ENCODE measurements at places on chromosomes 7 and 10.

GRCh38 chr7:74193054-74193453 is 16.8 kb upstream of the LAT2 start:
- no peak for DNase-seq

DNA sequence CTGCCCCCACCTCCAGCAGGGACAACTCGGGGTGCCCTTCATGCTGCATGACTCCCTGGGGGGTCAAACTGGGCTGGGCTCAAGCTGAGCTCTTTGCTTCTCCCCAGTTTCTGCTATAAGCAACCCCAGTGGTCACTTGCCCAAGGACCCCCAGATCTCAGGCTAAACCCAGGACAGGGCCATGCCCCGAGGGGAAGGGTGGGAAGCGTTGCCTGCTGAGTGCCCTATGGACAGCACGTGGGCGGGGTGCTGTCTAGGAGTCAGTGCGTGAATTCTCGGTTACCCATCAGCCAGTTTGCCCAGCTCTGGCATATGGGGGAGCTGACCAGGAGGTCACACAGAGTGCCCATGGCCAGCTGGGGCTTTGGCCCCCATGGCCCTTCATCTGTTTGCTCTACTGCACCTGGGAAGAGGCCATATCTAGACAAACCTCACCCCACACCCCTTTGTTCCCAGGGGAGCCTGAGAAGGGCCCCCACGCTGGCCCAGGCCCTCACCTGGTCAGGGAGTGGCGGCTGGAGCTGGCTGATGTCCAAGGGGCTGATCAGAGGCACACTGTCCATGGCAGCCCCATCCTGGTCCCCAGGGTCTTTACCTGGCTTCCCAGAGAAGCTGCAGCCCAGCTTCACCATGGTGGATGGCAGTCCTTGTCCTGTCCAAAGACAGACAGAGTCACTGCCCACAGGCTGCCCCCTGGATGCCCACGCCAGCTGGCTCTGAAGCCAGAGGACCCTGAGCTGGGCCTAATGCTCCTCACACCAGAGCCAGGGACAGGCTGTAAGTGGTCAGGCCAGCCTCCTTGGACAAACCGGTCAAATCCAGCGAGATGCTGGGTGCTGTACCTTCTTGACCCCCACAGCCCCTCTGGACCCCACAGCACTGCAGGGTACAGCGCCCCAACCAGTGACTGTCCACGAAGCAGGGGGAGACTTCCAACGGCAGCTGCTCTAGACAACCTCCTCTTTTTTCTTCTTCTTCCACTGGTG is 8.0 kb downstream of the CALY start:
- DNase-seq = no peak

GRCh38 chr10:112519133-112519761 is 72.2 kb downstream of the VTI1A start:
- no peak for DNase-seq

DNA sequence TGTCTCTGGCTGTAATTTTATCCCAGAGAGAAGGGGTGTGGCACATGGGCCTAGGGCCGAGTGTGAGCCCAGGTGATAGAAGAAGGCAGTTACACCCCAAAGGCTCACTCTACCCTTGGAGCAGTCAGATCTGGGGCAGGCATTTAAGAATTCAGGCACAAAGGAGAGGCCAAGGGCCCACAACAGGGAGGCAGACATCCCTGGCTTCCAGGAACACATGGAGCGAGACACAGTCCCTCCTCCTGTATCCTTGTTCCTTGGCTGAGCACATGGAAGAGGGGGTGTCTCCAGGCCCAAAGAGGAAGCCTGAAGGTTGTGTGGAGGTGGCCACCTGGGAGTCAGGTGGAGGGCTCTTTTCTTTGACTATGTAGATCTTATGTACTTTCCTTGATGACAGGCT is 286.2 kb downstream of the RPS24 start:
- DNase-seq = no peak
